Fibroblast of upper back skin (primary cell): ENCODE measurements at places on chromosomes 3 and 15.
A peak's percentile ranks its signal among the peaks of the same experiment; 100 is the strongest.

DNA sequence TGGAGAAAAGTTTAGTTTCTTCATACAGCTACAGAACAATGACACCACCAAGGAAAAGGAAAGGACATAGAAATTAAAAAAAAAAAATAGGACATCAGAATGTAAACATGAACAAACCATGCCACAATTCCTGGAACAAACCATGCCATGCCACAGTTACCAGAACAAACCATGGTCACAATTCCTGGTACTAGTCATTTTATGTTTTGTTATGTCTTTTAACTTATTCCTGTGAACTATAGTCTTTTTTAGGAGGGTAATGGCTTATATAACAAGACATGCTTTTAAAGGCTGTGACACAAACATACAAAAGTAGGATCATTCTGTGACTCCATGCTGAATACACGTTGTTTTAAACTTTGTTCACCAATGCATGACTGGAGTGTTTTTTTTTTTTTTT, 42.8 kb downstream of the CD47 start:
- DNase-seq, result no peak

GRCh38 chr3:49489247-49489646, 19.2 kb downstream of the DAG1 start:
- no peak for DNase-seq

- no peak for DNase-seq
These were observed 3.9 kb downstream of the ZDHHC19 start for GRCh38 chr3:196207159-196207832.

DNA sequence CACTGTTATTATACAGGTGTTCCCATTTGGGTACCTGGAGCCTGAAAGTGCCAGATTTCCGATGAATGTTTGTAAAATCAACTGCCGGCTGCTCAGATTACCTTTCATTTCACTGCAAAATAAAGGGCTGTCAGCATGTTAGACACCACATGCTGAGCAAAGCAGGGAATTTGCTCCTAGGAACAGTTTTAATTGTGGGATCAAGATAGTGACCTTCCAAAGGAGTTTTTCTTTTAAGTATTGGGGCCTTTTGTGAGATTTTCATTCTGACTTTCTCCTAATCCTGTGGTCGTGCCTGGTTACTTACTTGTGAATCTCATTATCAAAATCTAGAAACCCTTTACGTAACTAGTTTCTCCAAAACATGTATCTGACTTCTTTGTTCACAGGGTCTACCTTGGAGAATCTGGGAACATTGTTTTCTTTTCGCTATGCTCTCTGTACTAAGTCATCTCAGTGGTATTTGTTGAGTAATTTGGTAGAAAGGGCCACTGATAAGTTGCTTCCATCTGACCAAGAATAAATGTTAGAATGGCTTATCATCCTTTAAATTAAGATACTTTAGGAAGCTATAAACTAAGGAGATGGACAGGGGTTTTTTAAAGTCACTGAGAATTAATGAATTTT, 40.8 kb upstream of the LRTM1 start:
- peak; percentile 69 for DNase-seq

DNA sequence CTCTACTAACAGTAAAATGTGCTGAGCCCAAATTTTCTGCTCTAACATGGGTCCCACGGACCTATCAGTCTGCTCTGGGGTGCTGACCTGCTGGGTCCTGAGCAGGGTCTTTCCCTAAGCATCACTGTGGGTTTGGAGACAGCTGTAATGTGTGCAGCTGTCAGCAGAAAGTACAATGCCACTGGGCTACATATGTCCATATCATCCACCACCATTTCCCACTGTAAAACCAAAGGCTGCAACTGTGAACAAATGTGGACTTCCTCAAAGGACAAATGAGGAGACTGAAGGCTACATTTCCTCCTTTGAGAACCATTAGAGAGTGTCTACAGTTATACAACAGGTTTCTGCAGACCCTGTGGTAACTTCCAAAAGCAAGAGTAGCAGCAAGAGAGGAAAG, 33.8 kb upstream of the IP6K2 start:
- DNase-seq, result no peak
